ENCODE measurements at places on chromosomes 11 and 22.
A peak's percentile ranks its signal among the peaks of the same experiment; 100 is the strongest.

DNA sequence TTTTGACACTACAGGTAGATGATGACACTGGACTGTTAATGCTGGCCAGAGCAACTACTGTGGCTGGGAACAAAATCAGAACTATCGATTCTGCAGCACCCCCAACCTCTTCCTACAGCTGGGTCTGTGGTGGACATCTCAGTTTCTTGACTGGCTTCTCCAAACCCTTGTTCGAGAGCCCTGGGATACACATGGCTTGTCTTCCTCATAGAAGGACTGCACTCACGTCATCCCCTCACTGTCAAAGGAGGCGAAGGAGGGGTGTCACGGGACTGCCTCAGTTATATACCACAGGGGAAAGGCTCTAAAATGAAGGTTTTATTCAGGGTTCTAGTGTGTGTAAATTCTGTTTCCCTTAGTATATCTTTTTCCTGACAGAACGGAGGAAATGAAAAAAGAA, 44.9 kb downstream of the PITPNB start:
- no peak for DNase-seq

DNA sequence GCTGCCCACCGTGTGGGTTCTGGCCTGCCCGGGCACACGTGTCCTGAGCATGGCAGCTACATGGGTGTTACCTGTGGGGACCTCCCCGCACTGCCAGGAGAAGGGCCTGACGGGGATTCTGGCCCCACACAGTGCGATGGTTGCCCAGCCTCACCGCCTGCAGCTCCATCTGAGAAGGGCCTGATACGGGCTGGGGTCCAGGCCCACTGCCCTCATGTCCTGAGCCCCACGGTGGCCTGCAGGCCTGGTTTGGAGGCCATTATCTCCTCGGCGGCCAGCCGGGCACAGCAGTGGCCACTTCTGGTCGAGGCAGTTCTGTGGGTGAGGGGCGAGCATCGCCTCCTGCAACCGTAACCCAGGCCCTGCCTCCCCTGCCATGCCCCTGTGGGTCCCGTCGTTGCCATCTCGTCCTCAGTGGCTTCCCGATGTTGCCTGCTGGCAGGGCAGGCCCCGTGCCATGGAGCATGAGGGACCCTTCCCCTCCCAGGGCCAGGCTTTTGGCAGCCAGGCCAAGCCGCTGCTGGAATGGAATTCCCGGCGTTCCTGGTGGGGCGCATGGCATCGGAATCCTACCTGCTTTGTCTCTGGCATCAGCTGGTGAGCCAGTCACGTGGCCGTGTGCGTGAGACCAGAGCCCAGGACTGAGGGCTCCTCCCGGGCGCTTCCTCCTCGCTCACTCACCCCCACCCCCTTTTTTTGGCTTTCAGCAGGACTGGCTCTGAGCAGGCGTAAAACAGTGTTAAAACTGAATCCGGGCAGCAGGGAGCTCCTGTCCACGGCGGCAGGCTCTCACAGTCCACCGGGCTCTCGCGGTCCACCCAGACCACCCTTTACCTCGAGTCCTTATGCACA, 71.9 kb upstream of the PPARA start:
- DNase-seq = no peak

GRCh38 chr11:64226507-64227051, 505 bp downstream of the NUDT22 start:
- no peak for DNase-seq

GRCh38 chr11:98729118-98729517, 291.6 kb upstream of the CNTN5 start:
- DNase-seq = no peak

GRCh38 chr11:119307219-119307618, 9.7 kb downstream of the MCAM start:
- DNase-seq = no peak

DNA sequence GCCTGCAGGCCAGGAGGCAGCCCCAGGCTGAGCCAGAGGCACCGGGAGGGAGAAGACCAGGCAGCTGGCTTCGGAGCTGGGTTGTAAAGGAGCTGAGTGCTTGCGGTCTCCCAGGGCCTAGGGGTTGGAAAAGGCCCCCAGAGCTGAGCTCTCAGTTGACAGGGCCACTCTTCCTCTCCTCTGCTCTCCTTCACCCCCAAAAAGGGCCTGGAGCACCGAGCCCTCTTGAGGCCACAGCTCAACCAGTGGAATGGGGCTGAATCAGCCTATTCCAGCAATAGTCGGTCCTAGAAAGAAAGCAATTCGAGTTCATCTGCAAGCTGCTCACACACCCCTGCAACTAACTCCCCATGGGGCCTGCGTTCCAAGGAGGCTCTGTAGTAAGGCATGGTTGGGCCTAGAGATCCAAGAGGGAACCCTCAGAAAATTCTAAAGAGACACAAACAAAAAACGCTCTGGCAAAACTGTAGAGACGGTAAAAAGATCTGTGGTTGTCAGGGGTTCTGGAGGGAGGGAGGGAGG, 205.0 kb downstream of the BUD13 start:
- no peak for DNase-seq

- DNase-seq = peak; percentile 11
Measured at GRCh38 chr22:24994070-24994763, 41.7 kb downstream of the KIAA1671 start.

- DNase-seq = no peak
Measured at GRCh38 chr22:45185718-45186514, 22.2 kb downstream of the NUP50 start.

- DNase-seq = no peak
Measured at GRCh38 chr11:11313902-11314692, 39.0 kb downstream of the CSNK2A3 start.

DNA sequence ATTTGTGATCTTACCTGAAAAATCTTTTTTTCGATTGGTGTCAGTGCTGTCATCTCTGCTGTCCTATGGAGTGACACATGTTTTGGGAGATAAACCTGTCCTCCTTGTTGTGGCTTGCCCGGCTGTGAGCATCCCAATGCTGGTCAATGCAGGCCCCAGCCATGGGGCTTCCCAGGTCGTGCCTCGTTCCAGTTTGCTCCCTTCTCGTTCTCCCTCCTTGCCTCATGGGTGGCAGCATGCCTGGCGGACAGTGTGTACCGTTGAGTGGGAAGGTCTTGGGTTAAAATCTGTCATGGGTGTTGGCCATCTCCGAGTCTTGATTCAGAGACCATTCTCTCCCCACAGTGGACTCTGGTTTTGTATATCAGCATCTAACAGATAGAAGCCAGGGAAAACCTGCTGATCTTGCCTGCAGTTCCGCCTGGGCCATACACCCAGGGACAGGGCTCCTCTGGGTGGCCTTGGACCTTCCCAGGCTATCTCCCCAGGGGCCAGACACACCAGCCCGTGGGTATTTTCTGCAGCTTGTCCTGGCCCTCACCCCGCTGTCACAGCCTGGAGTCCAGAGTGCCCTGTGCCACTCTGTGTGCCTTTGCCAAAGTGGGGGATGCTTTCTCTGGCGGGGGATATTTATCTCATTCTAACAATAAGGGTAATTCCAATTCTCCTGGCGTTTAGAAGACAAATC, 208.1 kb downstream of the TBC1D22A start:
- no peak for DNase-seq

GRCh38 chr11:10488121-10488933, 33.3 kb downstream of the AMPD3 start:
- DNase-seq = no peak

- DNase-seq = no peak
Measured at GRCh38 chr11:125167954-125168835, 3.6 kb downstream of the PKNOX2 start.

DNA sequence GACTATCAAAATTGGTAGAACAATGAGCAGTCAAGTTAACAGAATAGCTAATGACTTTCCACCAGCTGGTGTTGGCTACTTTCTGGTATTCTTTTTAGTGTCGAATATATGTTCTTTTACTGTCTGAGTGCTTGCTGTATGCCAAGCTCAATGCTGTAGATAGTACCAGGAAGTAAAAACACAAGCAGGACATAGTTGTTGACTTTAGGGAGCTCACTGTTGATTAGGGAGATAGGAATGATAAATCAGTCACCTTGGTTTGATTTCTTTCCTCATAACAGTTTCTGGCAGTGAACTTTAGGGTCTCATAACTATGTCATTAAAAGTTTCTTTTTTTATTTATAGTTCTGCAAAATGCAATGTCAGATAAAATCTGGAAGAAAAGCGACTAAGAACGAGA, 9.0 kb downstream of the HMGXB4 start:
- no peak for DNase-seq

- no peak for DNase-seq
Measured at GRCh38 chr22:45612940-45613339, 58.7 kb upstream of the ATXN10 start.

DNA sequence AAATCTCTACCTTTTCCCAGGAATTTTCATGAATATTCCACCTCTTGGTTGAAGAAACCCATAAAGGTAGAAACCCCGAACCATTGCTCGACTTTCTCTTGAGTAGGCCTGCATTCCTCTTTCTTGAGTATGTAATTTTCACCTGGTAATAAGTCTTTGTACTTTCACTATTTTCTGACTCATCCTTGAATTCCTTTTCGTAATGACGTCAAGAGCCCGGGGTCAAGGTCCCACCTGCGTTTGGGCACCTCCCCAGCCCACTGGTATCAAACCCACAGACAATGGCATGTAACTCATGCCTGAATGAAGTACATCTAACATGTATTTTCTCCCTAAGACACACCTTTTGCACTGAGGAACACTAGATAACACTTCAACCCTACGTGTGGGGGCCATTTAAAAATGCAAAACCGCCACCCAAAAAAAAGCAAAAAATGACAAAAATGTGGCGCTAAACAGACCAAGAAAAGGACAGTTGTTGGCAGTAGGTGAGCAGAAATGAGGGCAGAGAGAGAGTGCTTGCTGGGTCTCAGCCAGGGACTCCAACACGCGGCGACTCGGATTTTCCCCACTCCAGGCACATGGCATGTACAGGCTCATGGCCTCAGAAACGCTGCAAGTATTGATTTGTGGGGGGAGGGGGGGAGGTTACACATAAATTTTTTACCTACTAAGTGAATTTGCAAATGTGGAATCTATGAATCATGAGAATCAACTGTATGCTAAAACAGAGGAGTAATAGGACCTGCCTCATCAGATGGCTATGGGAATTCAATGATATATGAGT, 4.1 kb upstream of the C11orf24 start:
- DNase-seq = no peak

- DNase-seq = no peak
Measured at GRCh38 chr11:134904103-134904790, 492.2 kb upstream of the B3GAT1 start.

DNA sequence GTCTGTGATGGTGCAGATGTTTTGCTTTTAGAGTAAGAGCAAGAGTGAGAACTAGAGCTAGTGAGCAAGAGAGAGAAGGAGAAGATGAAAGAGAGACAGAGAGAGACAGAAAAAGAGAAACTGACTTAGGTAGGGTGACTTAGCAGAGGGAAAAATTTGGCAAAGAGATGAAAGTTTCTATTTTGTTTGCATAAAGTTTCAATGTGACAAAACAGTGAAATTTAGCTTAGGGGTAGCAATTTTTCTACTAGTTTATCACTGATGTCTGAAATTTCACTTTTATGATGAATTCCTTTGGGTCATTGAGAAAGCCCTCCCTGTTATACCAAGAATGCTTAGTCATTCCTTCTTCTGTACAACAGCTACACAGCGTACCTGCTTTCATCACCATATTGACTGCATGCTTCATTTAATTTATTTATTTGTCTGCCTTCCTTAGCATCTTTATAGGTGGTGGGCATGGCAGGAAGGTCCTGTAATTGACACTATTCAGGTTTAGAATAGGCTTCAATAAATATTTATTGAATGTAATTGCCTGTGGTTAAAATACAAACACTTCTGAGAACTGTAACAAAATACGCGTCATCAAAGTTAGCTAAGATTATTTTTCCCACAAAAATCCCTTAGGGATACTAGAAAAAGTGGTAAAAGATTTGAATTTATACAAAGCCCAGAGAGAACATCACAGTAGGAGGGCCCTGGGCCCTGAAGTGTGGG, 19.9 kb upstream of the CTSC start:
- DNase-seq = no peak

DNA sequence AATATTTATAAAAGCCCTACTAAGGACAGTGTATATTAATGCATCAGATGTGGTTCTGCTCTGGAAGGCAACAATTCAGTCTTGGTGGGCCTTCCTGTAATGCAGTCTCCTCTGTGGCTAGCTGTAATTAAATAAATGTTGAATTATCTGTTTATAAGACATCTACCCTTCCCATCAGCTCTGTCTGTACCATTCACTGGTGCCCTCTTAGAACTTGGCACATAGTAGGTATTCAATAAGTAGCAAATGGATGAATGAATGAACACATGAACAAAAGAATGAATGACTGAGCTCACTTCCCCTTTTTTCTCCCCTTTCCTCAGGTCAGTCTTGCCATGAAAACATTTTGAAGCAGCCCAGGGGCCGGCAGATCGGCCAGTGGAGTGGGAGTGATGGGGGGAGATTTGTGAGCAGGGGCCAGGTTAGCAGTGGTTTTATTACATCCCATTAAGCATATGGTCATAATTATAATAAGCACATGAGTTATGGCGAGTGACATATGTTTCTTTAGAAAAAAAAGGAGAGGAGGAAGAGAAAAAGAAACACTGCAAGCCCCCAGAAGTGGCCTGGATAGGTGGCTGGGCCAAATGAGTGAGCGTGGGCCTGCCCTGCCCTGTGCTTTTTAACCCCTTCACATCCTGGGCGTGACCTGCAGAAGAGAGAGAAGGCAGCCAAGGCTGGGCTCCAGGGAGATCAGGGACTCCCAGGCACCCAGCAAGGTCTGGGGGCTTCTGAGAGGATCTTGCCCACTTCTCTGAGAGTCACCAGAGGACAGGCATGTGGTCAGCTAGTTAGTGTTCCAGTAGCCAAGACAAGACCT, 48.6 kb upstream of the CD82 start:
- no peak for DNase-seq

DNA sequence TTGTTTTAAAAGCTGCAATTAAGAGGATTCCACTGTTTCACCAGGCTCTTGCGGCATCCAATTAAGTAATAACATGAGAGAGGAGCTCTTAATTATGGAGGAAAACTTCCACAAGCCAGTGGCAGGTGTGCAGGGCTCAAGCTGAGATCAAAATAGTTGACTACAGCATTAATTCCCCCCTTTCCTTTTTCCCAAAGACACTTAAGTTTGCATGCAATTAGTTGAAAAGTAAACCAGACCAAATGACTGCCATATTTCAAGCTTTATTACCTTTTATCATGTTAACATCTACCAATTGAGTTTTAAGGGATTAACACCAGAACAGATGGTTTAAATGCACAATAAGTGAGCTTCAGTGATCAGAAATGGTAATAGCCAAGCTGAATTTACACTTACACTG, 32.1 kb downstream of the FAM168A start:
- DNase-seq = no peak

- no peak for DNase-seq
Measured at GRCh38 chr11:123392431-123392830, 37.6 kb upstream of the GRAMD1B start.

GRCh38 chr11:44775366-44775984, 48.7 kb downstream of the TSPAN18 start:
- peak; percentile 64 for DNase-seq

GRCh38 chr11:119989159-119989821, 148.6 kb downstream of the TRIM29 start:
- DNase-seq = no peak

- no peak for DNase-seq
Measured at GRCh38 chr11:127825183-127825582, 762.2 kb downstream of the ETS1 start.

DNA sequence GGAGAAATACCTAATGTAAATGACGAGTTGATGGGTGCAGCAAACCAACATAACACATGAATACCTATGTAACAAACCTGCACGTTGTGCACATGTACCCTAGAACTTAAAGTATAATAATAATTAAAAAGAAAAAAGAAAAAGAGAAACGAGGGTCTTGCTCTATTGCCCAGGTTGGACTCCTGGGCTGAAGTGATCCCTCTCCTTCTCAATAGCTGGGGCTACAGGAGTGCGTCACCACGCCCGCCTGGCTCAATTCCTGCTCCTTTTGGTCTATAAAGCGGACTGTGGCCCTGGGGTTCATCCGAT, 521 bp upstream of the PTS start:
- DNase-seq = no peak

Data from activated CD4-positive, alpha-beta T cell treated with anti-CD3 and anti-CD28 coated beads, Interleukin-2, amount 50 U/mL, for 24 hours (primary cell).